Stimulated activated CD4-positive, alpha-beta T cell treated with anti-CD3 and anti-CD28 coated beads, Interleukin-2, amount 100 ng/mL, for 48 hours (primary cell): ENCODE measurements at places on chromosomes 7 and 10.

GRCh38 chr7:83109352-83109751 is 53.3 kb downstream of the PCLO start:
- DNase-seq, result no peak

DNA sequence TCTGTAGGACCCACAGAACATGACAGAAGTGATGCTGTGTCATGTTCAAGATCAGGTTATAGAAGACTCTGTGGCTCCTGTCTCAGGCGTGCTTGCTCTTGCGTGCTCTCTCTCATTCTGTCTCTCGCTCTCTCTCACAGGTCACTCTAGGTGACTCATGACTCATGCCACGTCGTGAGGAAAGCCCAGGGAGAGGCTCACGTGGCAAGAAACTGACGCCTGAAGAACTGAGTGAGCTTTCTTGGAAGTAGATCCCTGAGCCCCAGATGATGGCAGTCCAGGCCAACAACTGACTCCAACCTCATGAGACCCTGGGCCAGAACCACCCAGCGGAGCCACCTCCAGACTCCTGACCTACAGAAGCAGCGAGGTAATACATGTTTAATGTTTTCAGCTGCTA is 103.3 kb downstream of the DNMBP start:
- no peak for DNase-seq

- DNase-seq, result no peak
These were observed 33.6 kb downstream of the VWA2 start for GRCh38 chr10:114272696-114273095.

DNA sequence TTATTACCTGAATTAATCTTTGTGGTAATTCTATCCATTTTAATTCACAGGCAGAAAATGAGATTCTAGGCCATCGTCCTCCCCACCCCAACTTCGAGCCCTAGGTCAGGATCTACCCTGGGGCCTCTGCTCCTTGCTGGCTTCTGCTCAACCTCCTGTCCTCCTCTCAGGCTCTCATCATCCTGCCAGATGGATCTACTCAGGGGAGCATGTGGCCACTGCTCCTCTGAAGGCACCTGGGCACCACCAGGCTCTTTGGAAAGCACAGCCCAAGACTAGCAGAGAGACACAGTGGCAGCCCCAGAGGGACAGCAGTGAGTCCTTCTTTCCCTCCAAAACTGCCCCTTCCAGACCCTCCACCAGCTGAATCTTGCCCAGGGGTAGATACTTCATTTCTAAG is 248.2 kb downstream of the TCERG1L start:
- DNase-seq, result no peak

GRCh38 chr7:117071551-117071950 is 118.2 kb downstream of the ST7 start:
- DNase-seq, result no peak

- DNase-seq, result no peak
These were observed 1004.2 kb downstream of the GRID1 start for GRCh38 chr10:85362401-85362800.
